ENCODE measurements at places on chromosomes 5 and 9.

DNA sequence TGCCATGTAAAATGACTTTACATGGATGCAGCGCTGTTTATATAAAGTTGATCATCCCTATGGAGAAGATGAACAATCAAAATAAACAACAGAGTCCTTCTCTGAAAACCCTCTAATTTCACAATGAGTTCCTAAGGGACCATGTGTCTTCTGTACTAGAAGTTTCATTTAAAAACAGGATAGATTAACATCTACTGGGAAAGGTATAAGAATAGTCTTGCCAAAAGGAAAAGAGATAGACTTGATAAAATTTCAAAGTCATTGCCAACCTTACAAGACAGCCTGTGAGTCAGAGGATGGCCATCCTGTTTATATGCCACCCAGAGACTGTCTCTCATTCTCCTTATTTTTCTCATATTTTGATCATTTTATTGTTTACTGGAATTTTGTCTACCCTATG, 367.1 kb upstream of the PDE4D start:
- no peak overlapping the region for H3K27ac ChIP-seq
- no peaks in the 10 kb centered on the region for H3K4me1 ChIP-seq
- H3K4me3 ChIP-seq = no peak overlapping the region

DNA sequence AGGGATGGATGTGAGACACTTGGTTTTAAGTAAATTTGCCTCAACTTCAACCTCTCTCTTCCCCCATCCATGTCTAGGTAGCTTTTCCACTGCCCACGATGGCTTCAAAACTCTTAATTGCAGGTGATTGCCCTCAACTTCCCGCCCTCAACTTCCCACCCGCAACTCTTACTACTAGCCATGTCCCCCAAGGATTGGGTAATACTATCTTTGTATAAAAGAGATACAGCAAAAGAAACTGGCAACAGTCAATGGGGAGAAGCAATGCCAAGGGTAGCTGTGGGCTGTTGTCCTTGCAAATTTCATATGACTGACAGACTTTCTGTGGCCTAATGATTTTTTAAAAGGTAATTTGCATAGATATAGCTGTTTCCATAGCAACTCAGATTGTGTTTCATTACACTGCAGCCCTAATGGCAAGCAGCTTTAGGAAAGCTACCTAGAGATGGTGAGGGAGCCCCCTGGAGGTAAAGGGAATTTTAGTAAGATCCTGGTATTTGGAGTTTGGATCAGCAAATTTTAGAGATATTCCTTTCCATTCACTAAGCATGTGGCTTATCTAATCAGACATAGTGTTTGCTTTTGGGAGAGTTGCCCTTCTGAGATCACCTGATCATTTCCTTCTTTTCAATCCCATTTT, 421.5 kb upstream of the DAP start:
- no peak overlapping the region for H3K4me3 ChIP-seq
- no peak overlapping the region for H3K27ac ChIP-seq
- peaks cover 3% of the 10 kb centered on the region for H3K4me1 ChIP-seq
- H3K27me3 ChIP-seq = no peaks in the 10 kb centered on the region
- DNase-seq = peak; percentile 49

DNA sequence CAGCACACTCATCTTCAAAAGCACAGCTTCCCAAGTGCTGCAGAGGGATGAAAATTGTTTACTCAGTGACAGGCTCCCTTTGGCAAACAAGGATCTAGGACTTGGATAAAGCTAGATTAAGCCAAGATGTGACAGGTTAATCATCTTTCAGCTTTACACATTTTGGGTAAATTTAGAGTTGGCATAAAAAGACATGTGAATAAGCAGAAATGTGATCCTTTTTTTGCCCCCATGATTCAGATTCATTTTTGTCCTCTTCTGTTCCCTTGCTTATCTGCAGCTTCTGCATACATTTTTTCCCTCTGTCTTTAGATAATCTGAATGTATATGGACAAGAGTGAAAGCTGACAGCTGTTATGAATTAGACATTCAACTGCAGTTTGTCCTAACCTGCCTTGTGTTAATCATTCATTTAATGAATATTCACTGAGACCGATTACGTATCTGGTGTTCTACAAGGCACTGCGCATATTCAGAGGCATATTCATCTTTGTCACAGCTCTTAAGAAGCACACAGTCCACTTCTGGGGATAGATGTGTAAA, 19.6 kb downstream of the ADAMTSL1 start:
- H3K27me3 ChIP-seq = no peaks in the 10 kb centered on the region
- no peaks in the 10 kb centered on the region for H3K36me3 ChIP-seq
- H3K4me3 ChIP-seq = no peak overlapping the region
- peaks cover 3% of the 10 kb centered on the region for H3K4me1 ChIP-seq
- peak overlapping the region; percentile 76 for H3K27ac ChIP-seq
- DNase-seq = peak; percentile 15

GRCh38 chr5:88741964-88742363, 141.0 kb downstream of the MEF2C start:
- H3K36me3 ChIP-seq = no peaks in the 10 kb centered on the region
- DNase-seq = no peak
- no peak overlapping the region for H3K4me3 ChIP-seq
- H3K4me1 ChIP-seq = no peaks in the 10 kb centered on the region

DNA sequence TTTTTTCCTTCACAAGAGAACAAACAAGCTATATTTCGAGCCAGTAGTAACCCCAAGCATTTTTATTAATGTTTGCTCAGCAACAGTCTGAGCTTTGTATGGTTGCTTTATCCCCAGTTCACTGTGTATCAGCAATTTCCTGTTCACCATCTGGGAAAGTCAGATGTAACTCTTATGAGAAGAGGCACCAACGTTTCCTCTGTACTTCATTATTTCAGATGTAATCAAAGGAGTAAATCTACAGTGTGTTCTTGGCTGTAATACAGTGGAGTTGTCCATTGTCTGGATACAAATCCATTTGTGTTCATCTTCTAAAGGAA, 340.2 kb downstream of the ARRDC3 start:
- no peak overlapping the region for H3K27ac ChIP-seq
- no peaks in the 10 kb centered on the region for H3K27me3 ChIP-seq
- H3K4me3 ChIP-seq = no peak overlapping the region
- no peak for DNase-seq
- H3K36me3 ChIP-seq = no peaks in the 10 kb centered on the region

DNA sequence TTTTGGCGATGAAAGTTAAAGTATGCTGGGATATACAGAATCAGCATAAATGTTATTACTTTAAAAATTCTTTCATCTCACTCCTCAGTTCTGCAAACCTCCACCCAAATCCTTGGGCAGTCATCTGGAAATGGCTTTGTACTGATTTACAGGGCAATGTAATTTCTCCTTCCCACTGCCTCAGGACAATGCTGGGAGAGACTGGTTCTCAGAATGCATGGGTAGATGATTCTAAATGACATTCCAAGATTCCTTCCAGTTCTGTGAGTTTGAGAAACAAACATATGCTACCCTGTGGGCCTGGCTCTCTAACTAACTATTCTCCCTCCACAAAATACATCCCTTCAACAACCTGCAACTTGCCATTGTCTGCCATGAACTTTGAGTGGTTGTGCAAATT, 7.5 kb upstream of the PSAT1 start:
- no peak overlapping the region for H3K4me3 ChIP-seq
- no peak for DNase-seq
- H3K36me3 ChIP-seq = no peaks in the 10 kb centered on the region
- peak overlapping the region; percentile 43 for H3K27ac ChIP-seq
- H3K27me3 ChIP-seq = no peaks in the 10 kb centered on the region

DNA sequence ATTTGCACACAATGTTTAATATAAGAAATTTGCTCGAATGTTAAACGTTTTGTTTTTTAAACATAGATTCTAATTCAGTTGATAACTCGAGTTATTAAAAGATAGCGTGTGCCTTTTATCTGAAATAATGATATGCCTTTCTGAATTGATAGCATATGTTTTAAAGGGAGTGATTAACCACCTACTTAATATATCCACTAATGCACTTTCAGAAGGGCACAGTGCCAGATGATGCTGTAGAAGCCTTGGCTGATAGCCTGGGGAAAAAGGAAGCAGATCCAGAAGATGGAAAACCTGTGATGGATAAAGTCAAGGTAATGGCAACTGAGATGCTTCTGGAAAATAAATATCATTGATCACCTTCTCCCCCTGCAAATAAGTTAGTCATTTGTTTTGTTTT, 53.9 kb downstream of the ERAP1 start:
- H3K4me3 ChIP-seq = no peak overlapping the region
- no peak for DNase-seq
- peaks cover 5% of the 10 kb centered on the region for H3K4me1 ChIP-seq
- H3K36me3 ChIP-seq = peaks cover 27% of the 10 kb centered on the region
- H3K27me3 ChIP-seq = no peaks in the 10 kb centered on the region

DNA sequence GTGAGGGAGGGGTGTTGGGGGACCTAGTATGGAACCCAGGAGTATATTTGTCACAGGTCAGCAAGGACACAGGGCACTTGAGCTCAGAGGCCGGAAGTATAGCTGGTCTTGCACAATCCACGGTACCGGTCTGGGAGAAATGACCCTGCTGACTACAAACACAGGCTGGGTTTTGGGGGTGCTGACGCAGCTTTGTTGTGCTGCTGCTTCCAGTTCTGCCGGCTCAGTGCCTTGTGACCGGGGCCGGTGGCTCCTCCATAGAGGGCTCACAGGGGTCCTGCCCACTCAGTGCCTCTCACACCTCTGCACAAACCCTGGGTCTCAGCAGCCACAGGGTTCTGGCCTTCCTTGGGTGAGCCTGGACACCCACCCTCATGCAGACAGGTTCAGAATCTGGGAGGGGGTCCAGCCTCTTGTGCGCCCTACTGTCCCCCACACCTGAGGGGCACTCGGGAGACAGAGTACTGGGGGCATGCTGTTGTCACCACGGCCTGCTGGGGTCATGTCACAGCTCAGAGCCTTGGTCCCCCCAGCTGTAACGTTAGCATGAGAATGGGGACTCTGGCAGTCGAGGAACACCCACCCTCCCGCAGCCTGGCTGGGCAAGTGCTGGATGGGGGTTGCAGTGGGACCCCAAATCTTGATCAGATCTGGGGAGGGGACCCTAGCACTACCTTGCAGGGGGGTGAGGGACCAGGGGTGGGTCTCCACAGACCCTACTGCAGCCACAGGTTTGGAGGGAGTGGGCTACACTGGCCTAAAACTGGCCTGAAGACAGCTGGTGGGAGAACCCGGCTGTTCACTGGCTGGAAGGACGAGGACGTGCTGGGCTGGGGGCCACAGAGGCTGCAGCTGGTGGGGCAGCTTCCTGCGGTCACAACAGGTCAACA, 17.7 kb downstream of the NINJ1 start:
- peaks cover 43% of the 10 kb centered on the region for H3K4me1 ChIP-seq
- H3K27me3 ChIP-seq = no peaks in the 10 kb centered on the region
- peak; percentile 90 for DNase-seq
- H3K27ac ChIP-seq = no peak overlapping the region
- H3K4me3 ChIP-seq = no peak overlapping the region
- H3K36me3 ChIP-seq = peaks cover 36% of the 10 kb centered on the region
